Central memory CD8-positive, alpha-beta T cell (primary cell): ENCODE measurements at places on chromosomes 12 and 14.
A peak's percentile ranks its signal among the peaks of the same experiment; 100 is the strongest.

DNA sequence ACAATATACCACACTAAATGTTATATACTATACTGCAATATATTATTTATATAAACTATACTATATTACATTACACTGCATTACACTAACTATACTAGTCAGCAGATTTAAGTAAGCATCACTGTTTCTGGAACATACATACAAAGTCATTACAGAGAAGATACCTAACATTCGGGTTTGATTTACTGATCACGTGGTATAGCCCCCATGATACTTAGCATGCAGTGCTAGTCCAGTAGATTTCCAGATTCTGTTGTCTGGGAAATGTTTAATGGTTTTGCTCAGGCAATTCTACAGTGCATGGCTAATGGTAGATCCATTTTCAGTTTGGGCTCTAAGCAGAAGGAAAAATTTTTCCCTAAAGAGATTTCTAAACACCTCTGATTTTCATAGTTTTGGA is 403.7 kb upstream of the TMTC1 start:
- H3K36me3 ChIP-seq = peaks cover 2% of the 10 kb centered on the region
- H3K27ac ChIP-seq = no peak overlapping the region
- no peaks in the 10 kb centered on the region for H3K27me3 ChIP-seq
- no peak for DNase-seq
- no peaks in the 10 kb centered on the region for H3K4me1 ChIP-seq

- H3K36me3 ChIP-seq = no peaks in the 10 kb centered on the region
- DNase-seq = no peak
- no peak overlapping the region for H3K27ac ChIP-seq
- H3K4me1 ChIP-seq = no peaks in the 10 kb centered on the region
- peaks cover 63% of the 10 kb centered on the region for H3K27me3 ChIP-seq
- no peak overlapping the region for H3K4me3 ChIP-seq
Observed at GRCh38 chr12:98259693-98260092, 255.7 kb upstream of the TMPO start.

- no peak for DNase-seq
- no peaks in the 10 kb centered on the region for H3K4me1 ChIP-seq
- no peaks in the 10 kb centered on the region for H3K27me3 ChIP-seq
Observed at GRCh38 chr12:24127919-24128721, 178.7 kb upstream of the SOX5 start.

GRCh38 chr12:80837342-80837978 is 100.3 kb downstream of the LIN7A start:
- no peak for DNase-seq
- no peaks in the 10 kb centered on the region for H3K4me1 ChIP-seq
- H3K4me3 ChIP-seq = no peak overlapping the region
- no peaks in the 10 kb centered on the region for H3K27me3 ChIP-seq
- no peaks in the 10 kb centered on the region for H3K36me3 ChIP-seq

DNA sequence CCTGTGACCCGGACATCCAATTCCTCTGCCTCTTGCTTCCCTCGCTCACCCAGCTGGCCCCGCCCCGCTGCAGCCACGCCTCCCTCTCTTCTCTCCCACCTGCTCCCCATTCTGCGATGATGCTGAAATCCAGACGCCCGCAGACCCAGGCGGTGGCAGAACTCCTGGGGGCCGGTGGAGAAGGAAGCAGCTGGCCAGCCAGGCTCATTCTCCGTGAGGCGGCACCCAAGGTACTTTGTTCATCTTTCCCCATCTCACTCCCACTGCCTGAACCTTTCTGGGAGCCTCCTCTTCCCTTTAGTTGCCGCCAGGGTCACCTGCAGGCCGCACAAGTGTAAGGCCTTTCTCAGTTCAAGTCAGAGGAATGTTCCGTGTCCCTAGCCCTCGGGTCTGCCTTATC is 35.7 kb downstream of the FOXN4 start:
- no peak overlapping the region for H3K4me3 ChIP-seq
- no peak overlapping the region for H3K27ac ChIP-seq
- peaks cover 16% of the 10 kb centered on the region for H3K27me3 ChIP-seq
- no peaks in the 10 kb centered on the region for H3K36me3 ChIP-seq
- no peak for DNase-seq
- no peaks in the 10 kb centered on the region for H3K4me1 ChIP-seq

DNA sequence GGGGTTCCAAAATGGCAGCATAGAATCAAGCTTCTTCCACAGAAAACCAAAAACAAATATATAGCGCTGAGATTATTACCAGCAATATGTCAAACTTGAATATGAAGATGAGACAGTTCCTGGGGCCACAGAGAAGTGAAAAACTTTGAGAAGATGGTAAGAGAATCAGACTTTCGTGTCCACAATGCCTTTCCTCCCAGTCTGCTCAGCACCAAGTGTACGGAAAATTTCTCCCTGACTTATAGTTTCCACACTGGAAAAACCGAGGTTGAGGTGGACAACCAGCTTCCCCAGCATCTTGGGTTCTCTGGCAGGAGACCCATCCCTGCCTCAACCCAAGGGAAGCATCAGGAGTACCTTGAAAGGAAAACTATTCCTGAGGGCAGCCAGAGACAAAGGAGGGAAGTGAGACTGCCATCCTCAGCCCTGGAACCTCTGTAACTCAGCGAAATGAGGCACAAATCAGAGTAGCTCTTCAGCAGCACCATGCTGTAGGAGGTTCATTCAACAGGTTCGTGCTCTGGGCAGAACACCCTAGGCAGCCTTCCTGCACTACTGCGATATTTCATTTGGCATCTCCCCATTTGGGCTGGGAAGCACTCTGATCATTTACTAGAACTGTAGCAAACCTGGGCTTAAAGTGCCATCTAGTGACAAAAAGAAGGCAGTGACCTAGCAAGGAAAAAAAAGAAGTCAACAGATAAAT is 52.4 kb upstream of the CAPRIN2 start:
- H3K36me3 ChIP-seq = peaks cover 5% of the 10 kb centered on the region
- H3K27me3 ChIP-seq = peaks cover 23% of the 10 kb centered on the region
- DNase-seq = no peak

DNA sequence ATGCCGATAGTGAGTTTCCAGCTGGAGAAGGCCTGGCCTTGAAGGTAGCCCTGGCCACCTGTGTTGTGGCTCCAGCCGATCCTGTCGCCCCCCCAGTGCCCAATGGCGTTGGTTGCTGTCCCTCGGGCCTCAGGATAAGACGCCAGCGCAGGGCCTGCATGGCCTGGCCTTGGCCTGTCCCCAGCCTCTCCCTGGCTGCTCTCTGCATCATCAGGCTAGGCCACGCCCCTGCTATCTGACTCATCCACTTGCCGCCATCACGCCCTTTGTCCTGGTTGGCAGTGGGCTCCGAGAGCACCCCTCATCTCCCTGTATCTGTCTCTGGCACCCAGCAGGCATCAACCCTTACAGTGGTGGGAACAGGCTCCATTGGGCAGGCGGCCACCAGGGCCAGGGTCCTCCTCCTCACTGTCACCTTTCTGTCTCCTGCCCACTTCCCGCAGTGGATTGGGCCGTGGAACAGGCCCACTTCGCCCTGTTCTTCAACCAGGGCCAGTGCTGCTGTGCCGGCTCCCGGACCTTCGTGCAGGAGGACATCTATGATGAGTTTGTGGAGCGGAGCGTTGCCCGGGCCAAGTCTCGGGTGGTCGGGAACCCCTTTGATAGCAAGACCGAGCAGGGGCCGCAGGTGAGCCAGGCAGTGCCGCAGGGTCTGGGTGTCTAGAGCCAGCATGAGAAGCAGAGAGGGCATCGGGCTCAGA is 25.6 kb downstream of the ALDH2 start:
- no peak overlapping the region for H3K4me3 ChIP-seq
- no peaks in the 10 kb centered on the region for H3K27me3 ChIP-seq
- DNase-seq = no peak
- H3K36me3 ChIP-seq = peaks cover 3% of the 10 kb centered on the region
- no peak overlapping the region for H3K27ac ChIP-seq
- H3K4me1 ChIP-seq = no peaks in the 10 kb centered on the region

GRCh38 chr12:91483471-91483985 is 300.9 kb upstream of the DCN start:
- H3K27ac ChIP-seq = no peak overlapping the region
- no peaks in the 10 kb centered on the region for H3K4me1 ChIP-seq
- DNase-seq = no peak
- H3K27me3 ChIP-seq = peaks cover 37% of the 10 kb centered on the region

DNA sequence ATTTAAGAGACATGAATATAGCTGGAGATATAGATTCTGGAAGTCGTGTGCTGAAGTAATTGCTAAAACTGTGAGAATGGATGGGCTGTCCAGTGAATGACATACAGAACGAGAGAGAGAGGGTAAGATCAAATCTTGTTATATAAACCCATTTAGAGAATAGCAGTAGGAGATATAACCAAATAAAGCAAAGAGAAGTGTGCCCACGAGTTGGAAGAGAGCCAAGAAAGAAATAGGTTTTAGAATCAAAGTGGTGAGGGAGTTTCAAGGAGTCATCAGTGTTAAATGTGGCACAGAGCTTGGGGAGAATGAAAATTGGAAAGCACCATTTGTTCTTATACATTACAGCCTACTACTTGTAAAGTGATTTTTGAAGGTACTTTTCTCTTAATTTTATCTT is 19.2 kb downstream of the TOGARAM1 start:
- H3K27ac ChIP-seq = peak overlapping the region; percentile 2
- no peak for DNase-seq
- peaks cover 3% of the 10 kb centered on the region for H3K36me3 ChIP-seq
- H3K4me1 ChIP-seq = peaks cover 24% of the 10 kb centered on the region
- no peak overlapping the region for H3K4me3 ChIP-seq
- no peaks in the 10 kb centered on the region for H3K27me3 ChIP-seq

- H3K4me1 ChIP-seq = no peaks in the 10 kb centered on the region
- H3K27ac ChIP-seq = no peak overlapping the region
- no peak overlapping the region for H3K4me3 ChIP-seq
- no peak for DNase-seq
Observed at GRCh38 chr12:16352481-16352880, 5.0 kb downstream of the MGST1 start.
